Thymus (tissue), 14 donors: ENCODE measurements at places on chromosomes 5 and 9. TPM values are rescaled to one million over a fixed set of nuclear protein-coding genes. Genes with fewer than 3 reads are reported as not detected.

DNA sequence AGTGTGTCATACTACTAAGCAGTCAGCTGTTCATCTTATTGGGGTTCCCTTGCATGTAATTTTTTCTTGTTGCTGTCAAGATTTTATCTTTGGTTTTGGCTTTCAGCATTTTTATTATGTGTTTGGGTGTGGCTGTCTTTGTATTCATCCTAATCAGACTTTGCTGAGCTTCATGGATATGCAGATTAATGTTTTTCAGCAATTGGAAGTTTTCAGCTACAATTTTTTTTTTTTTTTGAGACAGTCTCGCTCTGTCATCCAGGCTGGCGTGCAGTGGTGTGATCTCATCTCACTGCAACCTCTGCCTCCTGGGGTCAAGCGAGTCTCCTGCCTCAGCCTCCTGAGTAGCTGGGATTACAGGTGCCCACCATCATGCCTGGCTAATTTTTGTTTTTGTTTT is 108.8 kb downstream of the BARX1 start:
- H3K4me3 ChIP-seq, result no peak overlapping the region
- no peak overlapping the region for H3K27ac ChIP-seq
- H3K36me3 ChIP-seq, result no peaks in the 10 kb centered on the region
- DNase-seq, result no peak
- H3K27me3 ChIP-seq, result no peaks in the 10 kb centered on the region
- no peaks in the 10 kb centered on the region for H3K4me1 ChIP-seq

GRCh38 chr5:10778179-10778910 is 17.3 kb upstream of the DAP start:
- H3K4me1 ChIP-seq, result no peaks in the 10 kb centered on the region
- no peak overlapping the region for H3K27ac ChIP-seq
- no peak overlapping the region for H3K4me3 ChIP-seq
- H3K36me3 ChIP-seq, result no peaks in the 10 kb centered on the region

DNA sequence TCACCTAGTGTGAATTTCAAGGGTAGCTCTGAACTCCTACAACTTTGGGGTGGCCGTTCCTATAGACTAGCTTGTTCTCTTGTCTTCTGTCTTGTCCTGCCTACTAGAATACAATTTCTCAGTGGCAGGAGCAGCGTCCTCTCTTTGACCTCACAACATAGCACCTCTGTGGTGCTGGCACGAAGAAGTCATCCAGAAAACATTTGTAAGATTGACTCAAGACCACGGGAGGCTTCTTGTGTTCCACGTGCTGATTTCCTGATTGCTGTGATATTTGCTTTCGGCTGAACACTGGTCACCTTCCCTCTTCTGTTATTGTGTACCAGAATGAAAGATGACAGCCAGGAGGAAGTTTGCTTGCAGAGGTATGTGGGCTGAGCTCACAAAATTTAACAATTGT is 27.0 kb downstream of the SLC1A1 start:
- H3K27ac ChIP-seq, result no peak overlapping the region
- H3K4me1 ChIP-seq, result no peaks in the 10 kb centered on the region
- H3K27me3 ChIP-seq, result no peaks in the 10 kb centered on the region
- no peaks in the 10 kb centered on the region for H3K36me3 ChIP-seq
- H3K4me3 ChIP-seq, result no peak overlapping the region
- no peak for DNase-seq

GRCh38 chr9:136762915-136763648 is 1.2 kb downstream of the LCN15 start:
- DNase-seq, result no peak
- H3K4me3 ChIP-seq, result no peak overlapping the region
- H3K27me3 ChIP-seq, result peaks cover 31% of the 10 kb centered on the region
- H3K4me1 ChIP-seq, result no peaks in the 10 kb centered on the region
- no peaks in the 10 kb centered on the region for H3K36me3 ChIP-seq
- H3K27ac ChIP-seq, result no peak overlapping the region

DNA sequence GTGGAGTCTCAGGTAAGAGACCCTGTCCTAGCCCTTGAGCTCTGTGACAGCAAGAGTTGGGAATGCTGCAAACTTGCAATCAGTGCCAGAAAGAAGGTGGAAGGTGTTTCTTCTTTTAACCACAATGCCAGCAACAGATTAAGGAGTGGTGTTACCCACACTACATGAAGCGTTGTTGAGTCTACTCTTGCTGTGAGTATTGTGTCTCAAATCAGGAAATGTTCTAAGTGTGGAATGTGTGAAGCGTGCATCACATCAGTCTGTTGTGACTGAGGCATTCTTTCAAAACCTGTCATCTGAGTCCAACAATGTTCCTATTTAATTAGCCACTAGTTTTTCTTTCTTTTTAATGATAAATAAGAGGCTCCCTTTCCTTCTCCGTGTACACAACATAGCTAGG is 2.9 kb upstream of the LURAP1L start:
- DNase-seq, result no peak
- no peak overlapping the region for H3K4me3 ChIP-seq
- no peaks in the 10 kb centered on the region for H3K36me3 ChIP-seq
- H3K27ac ChIP-seq, result no peak overlapping the region

GRCh38 chr9:127159325-127159801 is 36.9 kb upstream of the ANGPTL2 start:
- DNase-seq, result no peak
- no peak overlapping the region for H3K27ac ChIP-seq
- no peaks in the 10 kb centered on the region for H3K36me3 ChIP-seq
- H3K4me3 ChIP-seq, result no peak overlapping the region

DNA sequence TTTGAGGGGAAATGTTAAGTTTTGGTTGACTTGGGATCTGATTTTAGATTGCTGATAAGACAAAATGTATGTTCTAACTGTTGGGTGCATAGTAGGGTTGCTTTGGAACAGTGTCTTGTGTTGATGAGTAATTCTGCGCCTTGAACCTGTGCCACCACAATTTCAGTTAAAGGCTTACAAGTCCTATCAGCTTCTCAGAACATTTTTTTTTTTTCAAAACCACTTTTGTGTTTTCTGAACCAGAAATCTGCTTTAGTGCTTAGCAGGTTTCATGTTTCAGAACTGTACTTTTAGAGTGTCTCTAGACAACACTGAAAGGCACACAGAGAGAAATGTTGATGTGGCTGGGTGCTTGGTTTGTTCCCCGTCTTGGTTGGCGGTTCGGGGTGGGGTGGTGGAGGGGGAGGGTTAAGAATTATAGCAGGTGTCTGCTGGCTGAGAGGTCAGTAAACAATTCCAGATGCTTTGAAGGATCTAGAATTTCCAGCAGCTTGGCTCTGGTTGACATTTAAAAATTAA is 84.6 kb downstream of the ANKRD55 start:
- H3K4me3 ChIP-seq, result no peak overlapping the region
- DNase-seq, result no peak
- H3K27me3 ChIP-seq, result no peaks in the 10 kb centered on the region

GRCh38 chr5:87770601-87771121 is 357.9 kb upstream of the CCNH start:
- H3K27ac ChIP-seq, result no peak overlapping the region
- DNase-seq, result no peak
- H3K36me3 ChIP-seq, result no peaks in the 10 kb centered on the region
- H3K27me3 ChIP-seq, result peaks cover 9% of the 10 kb centered on the region
- no peaks in the 10 kb centered on the region for H3K4me1 ChIP-seq

GRCh38 chr5:67347821-67348220 is 151.2 kb upstream of the CD180 start:
- peaks cover 10% of the 10 kb centered on the region for H3K4me1 ChIP-seq
- DNase-seq, result no peak
- H3K36me3 ChIP-seq, result no peaks in the 10 kb centered on the region
- no peak overlapping the region for H3K4me3 ChIP-seq
- no peaks in the 10 kb centered on the region for H3K27me3 ChIP-seq

GRCh38 chr9:20551236-20551635 is 71.1 kb downstream of the MLLT3 start:
- H3K36me3 ChIP-seq, result no peaks in the 10 kb centered on the region
- no peak overlapping the region for H3K4me3 ChIP-seq
- H3K4me1 ChIP-seq, result no peaks in the 10 kb centered on the region
- no peaks in the 10 kb centered on the region for H3K27me3 ChIP-seq

DNA sequence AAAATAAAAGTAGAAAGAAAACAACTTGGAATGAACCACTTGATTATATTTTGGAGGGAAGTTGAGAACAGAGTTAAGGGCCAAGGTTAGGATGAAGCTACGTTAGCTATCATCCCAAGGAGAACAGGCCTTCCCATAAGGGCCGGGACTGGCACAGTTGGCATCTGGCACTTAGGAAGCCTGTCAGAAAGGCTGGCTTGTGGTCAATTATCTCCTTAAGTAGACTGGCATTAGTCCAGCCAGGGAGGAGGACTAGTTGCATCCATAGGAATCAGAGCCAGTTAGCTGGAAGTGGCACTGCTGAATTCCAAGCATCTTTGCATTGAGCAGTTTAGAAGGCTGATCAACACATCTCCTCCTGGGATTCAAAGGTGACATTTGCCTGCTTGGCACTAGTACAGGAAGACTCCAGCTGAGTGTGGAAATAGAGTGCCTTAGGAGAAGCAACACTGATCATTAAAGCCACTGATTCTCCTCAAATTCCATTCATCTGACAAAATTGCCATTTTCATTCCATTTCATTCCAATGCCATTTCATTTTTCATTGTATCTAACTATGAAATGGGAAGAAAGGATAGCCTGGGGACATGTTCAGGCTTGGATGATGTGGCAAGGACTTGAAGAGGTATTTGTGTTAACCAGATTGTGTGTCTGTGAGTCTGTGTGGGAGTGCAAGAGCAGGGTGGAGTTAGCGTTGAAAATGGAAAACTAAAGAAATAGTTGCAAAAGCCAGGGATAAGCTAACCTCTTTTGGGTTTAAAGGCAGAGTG is 5.5 kb downstream of the FOXB2 start:
- H3K4me3 ChIP-seq, result no peak overlapping the region
- H3K27me3 ChIP-seq, result peaks cover 42% of the 10 kb centered on the region
- no peak overlapping the region for H3K27ac ChIP-seq

GRCh38 chr5:83101514-83101913 is 24.2 kb downstream of the XRCC4 start:
- no peaks in the 10 kb centered on the region for H3K27me3 ChIP-seq
- no peak overlapping the region for H3K27ac ChIP-seq
- peaks cover 13% of the 10 kb centered on the region for H3K4me1 ChIP-seq
- no peak for DNase-seq
- H3K36me3 ChIP-seq, result no peaks in the 10 kb centered on the region

DNA sequence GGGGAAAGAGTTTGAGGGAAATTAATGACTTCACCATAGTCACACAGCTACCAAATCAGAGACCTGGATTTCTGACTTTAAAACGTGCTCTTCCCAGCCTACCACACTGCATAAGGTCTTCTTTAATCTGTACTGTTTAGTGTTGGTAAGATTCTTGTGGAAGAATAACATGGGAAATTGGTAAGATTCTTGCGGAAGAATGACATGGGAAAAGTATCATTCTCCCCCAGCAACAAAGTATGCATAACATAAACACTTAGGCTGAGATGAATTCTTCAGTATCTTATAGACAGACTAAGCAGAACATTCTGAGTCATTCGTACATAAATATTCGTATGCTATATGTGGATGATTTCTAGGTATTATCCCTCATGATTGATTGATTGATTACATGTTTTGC is 170.4 kb downstream of the FOCAD start:
- H3K27me3 ChIP-seq, result no peaks in the 10 kb centered on the region
- H3K27ac ChIP-seq, result no peak overlapping the region
- H3K4me1 ChIP-seq, result no peaks in the 10 kb centered on the region
- no peak overlapping the region for H3K4me3 ChIP-seq
- no peaks in the 10 kb centered on the region for H3K36me3 ChIP-seq

DNA sequence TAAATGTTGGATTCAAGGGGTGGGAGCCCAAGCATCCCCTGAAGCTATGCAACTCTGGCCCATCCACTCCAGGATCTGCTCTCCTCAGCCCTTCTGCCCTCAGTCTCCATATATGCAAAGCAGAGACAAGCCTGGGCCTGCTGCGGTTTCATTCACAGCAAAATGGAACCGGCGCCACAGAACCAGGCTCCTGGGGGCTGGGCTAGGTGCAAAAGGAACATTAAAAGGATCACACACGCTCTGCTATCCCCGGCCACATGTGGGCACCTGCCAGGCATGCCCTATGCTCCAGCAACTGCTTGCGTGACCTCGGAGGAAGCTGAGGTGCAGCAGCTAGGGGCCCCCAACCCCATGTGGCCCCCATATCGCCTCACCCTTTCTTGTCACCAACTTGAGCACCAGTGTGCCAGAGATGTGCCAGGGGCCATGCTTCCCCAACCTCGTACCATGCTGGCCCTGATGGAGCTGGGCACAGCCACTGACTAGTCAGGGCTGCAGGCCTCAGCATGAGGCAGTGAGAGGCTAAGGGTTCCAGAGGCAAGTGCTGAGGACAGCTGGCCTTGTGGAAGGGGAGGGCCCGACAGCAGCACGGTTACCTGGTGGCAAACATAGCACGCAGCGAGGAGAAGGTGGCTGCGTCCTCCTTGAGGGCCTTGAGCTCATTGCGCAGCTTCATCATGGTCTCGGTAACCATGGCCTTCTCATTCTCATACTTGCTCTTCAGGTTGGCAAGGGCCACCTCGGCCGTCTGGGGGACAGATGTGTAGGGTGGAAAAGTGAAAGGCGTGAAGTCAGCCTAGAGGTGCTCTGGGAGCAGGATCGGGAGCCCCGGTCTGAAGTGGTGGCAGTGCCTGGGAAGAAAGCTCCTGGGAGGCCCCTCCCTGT is 47.2 kb downstream of the BICD2 start:
- H3K36me3 ChIP-seq, result peaks cover 96% of the 10 kb centered on the region
- no peaks in the 10 kb centered on the region for H3K27me3 ChIP-seq
- no peak for DNase-seq
- no peak overlapping the region for H3K4me3 ChIP-seq

DNA sequence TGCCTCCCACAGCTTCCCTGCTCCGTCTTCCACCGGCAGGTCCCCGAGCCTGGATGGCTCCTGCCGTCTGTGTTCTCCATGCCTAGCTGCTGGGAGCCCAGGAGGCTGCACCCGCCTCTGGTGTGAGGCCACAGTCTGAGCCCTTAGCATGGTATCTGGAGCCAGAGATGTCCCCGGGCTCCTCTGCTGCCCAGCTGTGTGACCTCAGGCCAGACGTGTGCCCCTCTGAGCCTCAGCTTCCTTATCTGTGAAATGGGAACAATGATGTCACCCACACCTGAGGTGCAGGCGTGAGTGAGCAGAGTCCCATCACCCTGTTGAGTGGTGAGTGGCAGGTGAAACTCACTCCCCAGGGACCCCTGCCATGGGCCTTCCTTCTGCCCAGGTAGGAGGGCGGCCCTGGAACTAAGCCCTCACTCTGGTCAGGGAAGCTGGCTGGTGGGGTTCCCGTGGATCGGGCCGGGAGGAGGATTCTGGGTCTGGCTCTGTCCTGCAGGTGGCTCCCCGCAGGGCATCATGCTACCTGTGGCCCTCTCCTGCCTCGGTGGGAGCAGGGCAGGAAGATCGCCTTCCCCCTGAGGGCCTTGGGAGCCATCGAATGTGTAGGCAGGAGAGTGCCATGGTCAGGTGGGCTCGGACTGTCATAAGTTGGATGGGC is 239.0 kb downstream of the PBX3 start:
- H3K4me1 ChIP-seq, result no peaks in the 10 kb centered on the region
- no peak overlapping the region for H3K27ac ChIP-seq
- no peak overlapping the region for H3K4me3 ChIP-seq
- DNase-seq, result no peak

The AK8 gene
- total RNA-seq, result 1.8 TPM

The DMRT3 gene
- 0.05 TPM for total RNA-seq

The C9 gene
- 0.19 TPM for total RNA-seq

The IL4 gene
- 4.5 TPM for total RNA-seq

The MSX2 gene
- 0.19 TPM for total RNA-seq

The PCA3 gene
- 0.09 TPM for total RNA-seq

The MEGF9 gene
- total RNA-seq, result 3.5 TPM

The PKN3 gene
- 3.8 TPM for total RNA-seq

The OBP2B gene
- not detected for total RNA-seq
